ENCODE measurements at places on chromosomes 4 and X.

GRCh38 chr4:48752246-48752645 is 27.8 kb downstream of the FRYL start:
- DNase-seq: no peak

GRCh38 chr4:10688022-10688421 is 3.5 kb upstream of the CLNK start:
- DNase-seq: no peak

DNA sequence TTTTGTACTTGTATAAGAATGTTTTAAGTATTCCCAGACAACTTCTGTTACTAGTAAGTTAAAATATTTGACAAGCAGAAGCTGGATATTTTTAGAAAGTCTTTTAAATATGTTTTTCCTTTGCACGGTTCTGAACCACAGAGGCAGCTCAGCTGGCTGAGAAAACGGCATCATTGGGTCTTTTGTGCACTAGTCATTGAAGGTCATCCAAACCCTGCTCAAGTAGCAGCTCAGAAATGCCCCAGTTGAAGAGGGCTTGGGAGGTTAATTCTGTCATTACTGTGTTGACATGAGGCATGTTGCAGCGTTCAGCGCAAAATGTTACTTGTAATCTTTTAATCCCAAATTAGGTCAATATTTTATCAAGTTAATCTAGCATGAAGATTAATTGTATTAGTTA is 383.7 kb upstream of the FAM241A start:
- DNase-seq: no peak

DNA sequence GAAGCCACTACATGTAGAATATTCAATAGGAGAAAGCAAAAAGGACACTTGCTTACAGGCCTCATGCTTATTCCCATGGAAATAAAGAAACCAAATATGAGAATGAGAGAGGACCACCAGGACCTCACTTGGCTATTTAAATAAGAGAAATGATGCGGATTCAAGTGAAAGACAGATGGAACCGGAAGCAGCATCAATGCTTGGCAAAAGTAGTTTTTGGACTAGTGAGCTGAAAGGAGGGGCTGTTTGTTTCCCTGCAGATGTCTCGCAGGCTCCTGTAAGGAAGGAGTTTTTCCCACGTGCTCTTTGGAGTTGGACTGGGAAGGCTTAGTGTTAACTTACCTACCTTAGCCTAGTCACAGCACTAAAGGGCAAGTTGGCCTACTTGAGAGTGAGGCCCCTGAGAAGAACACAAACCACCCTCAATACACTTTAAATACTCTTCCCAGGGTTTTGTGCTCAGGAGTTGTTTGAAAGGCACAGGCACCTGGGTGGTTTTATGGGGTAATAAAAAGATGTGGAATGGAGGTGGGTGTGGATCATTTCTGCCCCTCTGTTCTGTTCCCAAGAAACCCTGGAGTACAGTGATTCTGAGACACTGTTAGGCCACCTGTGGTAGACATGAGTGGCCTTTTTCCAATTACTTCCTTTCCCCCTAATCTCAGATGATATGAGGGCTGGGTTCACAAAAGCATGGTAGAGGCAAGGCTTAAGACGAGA is 113.3 kb upstream of the C1GALT1C1 start:
- DNase-seq: no peak

GRCh38 chr4:73676861-73677323 is 56.7 kb upstream of the RASSF6 start:
- DNase-seq: peak; percentile 33

DNA sequence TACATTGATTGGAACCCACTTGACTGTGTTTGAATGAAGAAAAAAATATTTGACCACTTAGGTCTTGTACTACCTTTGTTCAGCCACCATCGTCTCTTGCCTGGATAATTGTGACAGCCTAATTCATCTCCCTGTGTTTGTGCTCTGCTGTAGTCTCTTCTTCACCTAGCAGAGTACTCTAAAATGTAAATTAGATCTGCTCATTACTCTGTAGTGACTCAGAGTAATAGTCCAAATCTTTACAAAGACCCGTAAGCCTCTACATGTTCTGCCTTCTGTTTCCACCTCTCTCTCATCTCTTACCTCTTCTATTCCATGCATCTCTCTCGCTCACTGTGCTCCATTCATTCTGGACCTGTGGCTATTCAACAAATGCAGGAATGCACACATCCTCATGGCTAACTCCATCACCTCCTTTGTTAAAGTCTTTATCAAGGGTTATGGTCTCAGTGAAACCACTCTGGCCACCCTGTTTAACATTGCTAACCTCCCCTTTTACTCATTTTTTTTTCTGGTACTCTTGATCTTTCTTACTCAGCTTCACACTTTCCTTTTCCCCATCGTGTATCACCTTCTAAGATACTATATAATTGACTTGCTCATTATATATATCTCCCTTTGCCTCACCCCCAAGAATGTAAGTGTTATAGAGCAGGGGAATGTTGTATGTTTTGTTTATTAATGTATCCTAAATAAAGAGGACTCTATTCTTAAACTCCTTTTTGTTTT is 98.4 kb downstream of the STIM2 start:
- no peak for DNase-seq

DNA sequence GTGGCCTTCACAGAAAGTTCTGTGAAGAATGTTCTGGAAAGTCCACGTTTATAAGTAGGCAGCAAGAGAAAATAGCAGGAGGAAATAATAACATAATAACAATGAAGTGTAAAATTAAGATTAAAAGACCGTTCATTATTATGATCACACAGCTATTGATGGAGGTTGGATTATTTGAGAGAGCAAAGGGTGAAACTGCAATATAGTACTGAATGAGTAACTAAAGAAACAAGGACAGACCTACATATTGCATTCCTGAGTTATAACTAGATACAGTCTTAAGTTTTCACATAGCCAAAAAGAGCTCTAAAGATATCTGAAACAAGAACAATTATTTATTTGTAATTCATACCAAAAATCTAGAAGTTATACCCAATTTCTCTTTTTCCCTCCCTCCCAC is 122.9 kb upstream of the TMEM164 start:
- DNase-seq: no peak

- DNase-seq: no peak
Measured at GRCh38 chrX:150086371-150086770, 148.1 kb upstream of the EOLA2 start.

DNA sequence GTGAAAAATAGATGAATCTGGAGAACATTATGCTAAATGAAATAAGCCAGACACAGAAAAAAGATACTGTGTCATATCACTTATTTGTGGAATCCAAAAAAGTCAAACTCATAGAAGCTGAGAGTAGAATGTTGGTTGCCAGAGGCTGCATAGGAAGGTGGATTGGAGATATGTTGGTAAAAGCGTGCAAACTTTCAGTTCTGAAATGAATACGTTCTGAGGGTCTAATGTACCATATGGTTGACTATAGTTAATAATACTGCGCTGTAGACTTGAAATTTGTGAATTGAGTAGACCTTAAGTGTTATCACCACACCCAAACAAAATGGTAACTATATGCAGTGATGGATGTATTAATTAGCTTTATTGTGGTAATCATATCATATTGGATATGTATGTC is 45.0 kb upstream of the UPRT start:
- DNase-seq: no peak

GRCh38 chrX:10111364-10112148 is 45.2 kb upstream of the CLCN4 start:
- DNase-seq: peak; percentile 89

- no peak for DNase-seq
Measured at GRCh38 chr4:35760807-35761206, 483.5 kb downstream of the ARAP2 start.

DNA sequence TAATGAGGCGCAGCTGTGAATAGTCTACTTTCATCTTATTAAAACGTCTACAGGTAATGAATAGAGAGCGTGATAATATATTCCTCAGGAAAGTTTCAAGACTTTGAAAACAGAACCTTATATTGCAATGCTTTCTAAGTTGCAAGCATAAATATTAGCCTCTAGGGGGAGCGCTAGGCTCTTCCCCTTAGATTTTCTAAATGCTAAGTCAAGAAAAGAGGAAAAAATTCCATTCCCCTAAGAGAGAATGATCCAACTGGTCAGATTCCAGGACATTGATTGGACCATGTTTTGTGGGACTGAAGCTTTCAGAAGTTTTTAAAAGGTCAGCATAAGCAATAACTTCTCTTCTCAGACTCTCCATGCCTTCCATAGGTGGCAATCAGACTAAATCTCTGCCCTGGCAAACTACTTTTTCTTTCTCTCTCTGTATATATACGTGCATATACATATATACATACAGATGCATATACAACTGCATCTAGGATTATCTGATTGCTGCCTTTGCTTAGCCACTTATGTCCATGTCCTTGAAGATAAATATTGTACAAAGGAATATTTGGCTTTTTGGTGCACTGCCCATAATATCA is 492.9 kb downstream of the INPP4B start:
- peak; percentile 44 for DNase-seq

DNA sequence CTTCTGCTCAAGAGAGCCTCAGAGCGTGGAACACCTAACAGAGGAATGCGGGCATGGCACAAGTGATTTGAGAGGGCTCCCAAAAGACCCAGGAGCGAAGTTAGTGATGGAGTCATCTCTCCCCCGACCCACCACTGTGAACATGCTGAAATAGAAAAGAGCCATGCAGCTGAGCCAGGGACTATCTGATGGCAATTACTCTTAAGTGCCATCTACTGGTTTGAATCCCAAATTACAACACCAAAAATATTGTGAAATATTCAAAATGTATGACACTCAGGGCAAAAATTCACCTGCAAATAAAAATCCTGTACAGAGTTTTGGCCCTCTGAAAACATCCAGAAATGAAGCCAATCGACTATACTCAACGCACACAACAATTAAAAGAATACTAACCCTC is 2038.9 kb upstream of the ADGRL3 start:
- DNase-seq: no peak

DNA sequence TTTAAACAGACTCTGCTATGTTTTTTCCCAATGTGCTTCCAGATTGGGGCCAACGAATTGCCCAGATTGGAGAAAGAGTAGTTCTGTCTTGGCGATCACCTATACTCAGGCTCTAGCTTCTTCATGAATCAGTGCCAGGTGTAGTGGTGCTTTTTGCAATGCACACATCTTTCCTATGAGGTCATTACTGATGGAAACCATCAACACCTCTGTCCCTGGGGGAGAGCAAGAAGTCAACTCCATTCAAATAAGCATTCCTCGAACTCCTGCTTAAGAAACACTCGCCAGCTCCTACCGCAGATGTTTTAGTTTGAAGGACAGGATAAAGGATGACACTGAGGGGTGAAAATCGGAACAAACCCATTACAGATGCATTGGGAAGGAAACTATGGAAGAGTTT is 156.5 kb upstream of the DKK2 start:
- DNase-seq: no peak

DNA sequence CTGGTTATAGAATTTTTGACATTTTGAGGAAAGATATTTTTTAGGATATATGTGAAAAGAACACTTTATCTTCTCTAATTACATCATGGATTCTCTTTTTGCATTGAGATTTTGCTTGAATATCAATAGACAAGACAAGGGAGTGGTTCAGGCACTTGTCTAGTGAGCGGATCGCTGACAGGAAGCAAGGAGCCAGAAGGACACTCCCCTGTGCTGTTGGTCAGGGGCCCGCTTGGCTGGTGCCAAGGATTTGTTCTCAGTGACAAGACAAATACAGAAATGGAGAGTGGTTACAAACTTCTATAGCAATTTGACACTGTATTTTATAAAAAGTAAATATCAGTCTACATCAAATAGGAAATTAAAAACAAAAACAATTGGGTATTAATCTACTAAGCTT is 60.0 kb downstream of the SLC9B1 start:
- DNase-seq: no peak

DNA sequence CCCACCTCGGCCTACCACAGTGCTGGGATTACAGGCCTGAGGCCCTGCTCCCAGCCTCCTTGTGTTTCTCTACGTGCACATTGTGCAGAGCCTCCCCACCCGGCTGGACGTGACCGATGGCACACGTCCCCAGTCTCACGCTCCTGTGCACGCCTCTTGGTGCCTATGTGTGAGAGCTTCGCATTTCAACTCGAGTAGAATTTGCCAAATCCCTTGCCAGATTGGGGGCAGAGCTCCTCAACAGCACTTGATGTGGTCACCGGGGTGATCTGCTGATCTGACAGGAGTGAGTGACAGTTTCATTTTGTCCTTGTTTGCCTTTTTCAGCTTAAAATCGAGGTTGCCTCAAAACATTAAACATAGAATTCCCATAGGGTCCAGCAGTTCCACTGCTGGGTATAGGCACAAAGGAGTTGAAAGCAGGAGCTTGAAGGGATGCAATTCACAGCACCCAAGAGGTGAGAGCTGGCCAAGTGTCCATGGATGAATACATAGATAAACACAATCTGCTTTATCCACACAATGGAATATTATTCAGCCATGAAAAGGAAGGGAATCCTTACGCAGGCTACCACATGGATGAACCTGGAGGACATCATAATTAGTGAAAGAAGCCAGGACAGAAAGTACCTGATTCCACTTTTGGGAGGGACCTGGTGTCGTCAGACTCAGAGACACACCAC is 17.6 kb downstream of the TMEM187 start:
- no peak for DNase-seq

GRCh38 chr4:7753931-7754465 is 185.7 kb downstream of the AFAP1 start:
- peak; percentile 4 for DNase-seq

DNA sequence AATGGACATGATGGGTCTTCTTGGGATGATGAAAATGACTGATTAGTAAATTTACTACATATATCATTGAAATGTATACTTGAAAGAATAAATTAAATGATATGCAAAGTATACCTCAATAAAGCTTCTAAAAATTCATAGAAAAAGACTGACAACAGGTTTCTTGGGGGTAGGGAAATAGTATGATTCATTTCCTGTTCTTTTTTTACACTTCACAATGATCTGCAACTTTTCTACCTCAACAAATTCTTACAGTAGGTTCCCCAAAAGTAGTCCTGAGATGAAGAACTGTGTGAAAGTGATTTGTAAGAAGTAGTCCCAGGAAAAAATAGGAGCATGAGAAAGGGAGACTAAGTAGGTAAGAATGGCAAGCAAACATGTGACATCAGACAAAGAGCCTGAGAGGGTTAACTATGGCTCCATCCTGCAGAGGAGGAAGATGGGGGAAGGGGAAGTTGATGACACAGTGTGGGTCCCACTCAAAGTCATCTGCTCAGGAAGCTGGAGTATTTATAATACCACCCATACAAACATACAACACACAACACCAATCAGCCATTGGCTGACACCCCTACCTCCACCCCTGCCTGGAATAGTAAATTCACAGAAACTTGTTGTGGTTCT is 73.9 kb downstream of the ARHGAP6 start:
- peak; percentile 1 for DNase-seq

GRCh38 chr4:44985152-44985551 is 258.8 kb upstream of the GNPDA2 start:
- no peak for DNase-seq

DNA sequence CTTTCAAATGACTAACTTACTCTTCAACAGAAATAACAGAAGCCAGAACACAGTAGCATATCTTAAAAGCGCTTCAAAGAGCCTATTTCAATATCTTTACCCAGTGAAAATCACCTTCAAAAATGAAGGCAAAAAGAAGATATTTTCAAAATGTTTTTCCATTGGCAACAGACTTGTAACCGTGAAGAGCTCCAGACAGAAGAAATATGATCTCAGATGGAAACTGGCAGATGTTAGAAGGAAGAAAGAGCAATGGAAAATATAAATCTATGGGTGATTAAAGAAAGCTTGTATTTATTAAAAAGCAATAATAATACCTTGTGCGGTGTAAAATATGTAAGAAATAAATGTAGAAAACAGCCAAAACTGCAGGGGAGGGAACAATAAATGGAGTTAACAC is 35.7 kb downstream of the PRKG2 start:
- no peak for DNase-seq
